Stimulated activated CD8-positive, alpha-beta memory T cell treated with anti-CD3 and anti-CD28 coated beads, Interleukin-7, amount 100 ng/mL, for 4 hours (primary cell): ENCODE measurements at places on chromosomes 5 and 9.

DNA sequence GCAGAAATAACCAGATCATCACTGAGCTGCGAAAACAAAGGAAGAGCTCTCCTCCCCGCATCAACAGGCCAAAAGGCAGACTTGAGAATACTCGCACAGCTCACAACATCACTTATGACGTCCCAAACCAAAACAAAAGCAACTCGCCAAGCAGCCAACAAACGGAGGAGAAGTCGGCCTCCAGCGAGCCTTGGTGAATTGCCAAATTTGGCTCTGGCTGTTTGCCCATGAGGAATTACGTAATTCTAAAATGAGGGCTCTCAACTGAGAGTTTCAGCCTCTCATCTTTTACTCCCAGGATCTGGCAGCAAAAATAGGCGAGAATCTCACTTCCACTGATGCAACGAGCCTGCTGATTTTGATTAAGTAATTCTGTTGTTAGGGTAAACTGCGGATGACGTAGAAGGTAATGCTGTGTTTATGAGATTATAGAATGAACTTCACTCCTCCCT is 51.7 kb upstream of the SEMA6A start:
- DNase-seq, result no peak

- no peak for DNase-seq
Measured at GRCh38 chr9:4887556-4887955, 94.8 kb downstream of the RCL1 start.

- DNase-seq, result no peak
Measured at GRCh38 chr5:145557345-145557744, 277.8 kb downstream of the PRELID2 start.

DNA sequence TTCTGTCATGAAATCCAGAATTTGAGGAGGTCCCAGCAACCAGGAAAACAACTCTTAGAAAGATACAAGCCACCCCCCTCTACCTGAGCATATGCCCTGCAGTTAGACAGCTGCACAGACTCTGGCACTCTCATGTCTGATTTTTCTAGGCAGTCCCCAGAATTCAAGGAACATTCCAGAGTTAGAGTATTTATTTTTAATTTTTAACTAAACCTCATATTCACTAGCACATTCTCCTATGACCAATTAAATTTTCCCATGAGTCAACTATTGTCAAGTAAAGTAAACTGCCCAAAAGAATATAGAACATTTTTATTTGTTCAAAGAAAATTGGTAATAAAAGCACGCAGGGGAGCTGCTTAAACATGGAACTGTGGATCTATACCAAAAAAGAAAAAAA is 490.5 kb upstream of the SEMA6A start:
- DNase-seq, result no peak

DNA sequence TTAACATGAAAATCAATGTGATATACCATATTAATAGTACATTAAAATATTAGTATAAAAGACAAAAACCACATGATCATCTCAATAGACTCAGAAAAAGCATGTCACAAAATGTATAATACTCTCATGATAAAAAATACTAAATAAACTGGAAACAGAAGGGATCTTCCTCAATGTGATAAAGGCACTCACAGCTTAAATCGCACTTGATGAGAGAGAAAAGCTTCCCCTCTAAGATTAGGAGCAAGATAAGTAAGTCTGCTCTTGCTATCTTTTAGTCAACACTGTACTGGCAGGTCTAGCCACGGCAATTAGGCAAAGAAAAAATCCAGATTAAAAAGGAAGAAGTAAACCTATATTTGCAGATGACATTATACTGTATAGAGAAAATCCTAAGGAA is 21.8 kb upstream of the MSH3 start:
- no peak for DNase-seq

DNA sequence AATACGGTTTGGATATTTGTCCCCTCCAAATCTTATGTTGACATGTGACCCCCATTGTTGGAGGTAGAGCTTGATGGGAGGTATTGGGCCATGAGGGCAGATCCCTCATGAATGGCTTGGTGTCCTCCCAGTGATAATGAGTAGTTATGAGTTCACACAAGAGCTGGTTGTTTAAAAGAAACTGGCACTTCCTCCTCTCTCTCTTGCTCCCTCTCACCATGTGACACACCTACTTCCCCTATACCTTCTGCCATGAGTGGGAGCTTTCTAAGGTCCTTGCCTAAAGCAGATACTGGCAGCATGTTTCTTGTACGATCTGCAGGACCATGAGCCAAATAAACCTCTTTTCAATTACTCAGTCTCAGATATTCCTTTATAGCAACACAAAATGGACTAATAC is 132.0 kb downstream of the PIK3R1 start:
- DNase-seq, result no peak

GRCh38 chr5:77218263-77218662 is 7.8 kb downstream of the PDE8B start:
- DNase-seq, result no peak

DNA sequence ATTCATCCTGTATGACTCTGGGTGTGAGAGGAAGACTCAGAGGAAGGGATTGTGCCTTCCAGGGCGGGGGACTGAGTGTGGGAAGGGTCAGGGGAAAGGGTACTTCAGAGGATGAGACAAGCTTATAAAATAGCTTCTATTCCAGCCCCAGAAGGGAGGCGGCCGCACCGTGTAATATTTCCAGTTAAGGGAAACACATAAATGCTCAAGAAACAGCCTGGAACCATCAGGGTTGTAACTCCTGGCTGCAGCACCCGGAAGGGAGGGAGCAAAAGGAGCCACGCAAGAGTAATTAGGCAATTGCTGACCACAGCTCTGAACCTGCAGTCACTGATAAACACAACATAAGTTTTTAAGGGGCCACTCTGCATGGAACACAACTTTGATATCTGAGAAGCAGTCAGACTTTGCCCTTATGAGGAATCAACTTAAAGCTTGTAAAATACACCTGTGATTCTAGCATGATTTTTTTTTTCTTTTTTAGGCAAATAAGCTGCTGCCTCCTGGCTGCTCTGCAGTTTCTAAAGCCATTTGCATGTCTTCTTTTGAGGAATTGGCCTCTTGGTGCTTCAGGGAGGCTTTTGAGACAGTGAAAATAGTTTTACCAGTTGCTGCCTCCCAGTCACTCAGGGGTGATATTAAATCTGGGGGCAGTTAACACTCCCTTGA is 382.7 kb downstream of the ENC1 start:
- no peak for DNase-seq

- DNase-seq, result no peak
Measured at GRCh38 chr9:13013991-13014883, 239.4 kb downstream of the LURAP1L start.

- DNase-seq, result no peak
Measured at GRCh38 chr5:56633950-56634349, 181.4 kb upstream of the MAP3K1 start.

DNA sequence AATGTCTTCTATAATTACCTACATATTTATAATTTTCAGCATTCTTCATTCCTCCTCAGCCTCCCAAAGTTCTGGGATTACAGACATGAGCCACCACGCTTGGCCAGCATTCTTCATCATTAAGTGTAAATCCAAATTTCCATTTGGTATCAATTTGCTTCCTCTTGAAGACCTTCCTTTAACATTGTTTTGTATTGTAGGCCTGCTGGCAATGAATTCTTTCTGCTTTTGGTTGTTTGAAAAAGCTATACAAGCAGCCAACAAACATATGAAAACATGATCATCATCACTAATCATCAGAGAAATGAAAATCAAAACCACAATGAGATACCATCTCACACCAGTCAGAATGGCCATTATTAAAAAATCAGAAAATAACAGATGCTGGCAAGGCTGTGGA is 56.4 kb downstream of the GCNT4 start:
- DNase-seq, result no peak

DNA sequence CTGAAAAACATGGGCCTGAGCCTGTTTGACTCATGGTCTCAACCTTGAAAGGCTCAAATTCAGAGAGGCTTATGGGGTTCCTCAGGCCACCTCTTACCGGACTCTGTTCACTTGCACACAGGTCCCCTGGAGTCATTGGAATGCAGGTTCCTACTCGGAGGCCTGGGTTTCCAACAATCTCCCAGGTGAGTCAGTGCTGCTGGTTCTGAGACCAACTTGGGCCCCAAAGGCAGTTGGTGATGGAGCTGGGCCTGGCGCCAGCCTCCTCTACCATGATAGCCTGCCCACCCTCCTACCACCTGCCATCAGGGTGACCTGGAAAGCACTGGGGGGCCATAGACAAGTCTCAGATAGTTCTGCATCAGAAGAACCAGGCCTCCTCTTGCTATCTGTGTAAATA is 188.4 kb downstream of the RGS3 start:
- DNase-seq, result no peak

- no peak for DNase-seq
Measured at GRCh38 chr5:124342027-124342471, 404.4 kb downstream of the ZNF608 start.

- no peak for DNase-seq
Measured at GRCh38 chr9:125332527-125332926, 70.9 kb downstream of the GAPVD1 start.

GRCh38 chr5:83281658-83282057 is 189.9 kb upstream of the VCAN start:
- no peak for DNase-seq

DNA sequence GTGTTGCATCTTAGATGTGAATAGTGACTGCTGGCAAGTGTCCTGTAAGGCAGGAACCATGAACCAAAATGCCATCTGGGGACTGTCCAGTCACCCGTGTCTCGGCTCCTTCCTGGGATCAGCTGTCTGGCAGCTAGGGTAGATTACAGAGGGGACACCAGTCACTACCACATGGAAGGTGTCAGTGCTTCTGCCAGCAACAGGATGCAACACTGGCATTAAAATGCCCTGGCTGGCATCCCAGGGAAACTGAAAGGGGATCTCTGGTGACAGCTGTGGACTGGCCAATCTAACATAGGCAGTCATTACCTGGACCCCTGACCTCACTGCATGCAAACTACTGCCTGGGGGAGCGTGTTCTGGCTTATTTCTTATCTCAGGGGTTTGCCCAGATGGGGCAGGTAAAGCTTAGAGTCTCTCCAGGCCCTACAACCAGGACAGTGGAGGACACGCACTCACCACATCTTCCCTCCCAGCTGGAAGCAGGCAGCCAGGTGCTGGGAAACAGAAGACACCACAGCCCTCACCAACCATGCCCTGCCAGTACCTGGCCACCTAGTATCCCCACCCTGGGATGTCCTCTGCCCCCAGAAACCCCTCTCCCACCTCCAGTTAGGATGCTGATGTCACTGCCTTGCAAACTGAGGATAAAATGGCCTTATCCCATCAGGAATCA is 83.8 kb downstream of the SEMA4D start:
- no peak for DNase-seq

- DNase-seq, result no peak
Measured at GRCh38 chr5:124956471-124957029, 210.1 kb upstream of the ZNF608 start.

DNA sequence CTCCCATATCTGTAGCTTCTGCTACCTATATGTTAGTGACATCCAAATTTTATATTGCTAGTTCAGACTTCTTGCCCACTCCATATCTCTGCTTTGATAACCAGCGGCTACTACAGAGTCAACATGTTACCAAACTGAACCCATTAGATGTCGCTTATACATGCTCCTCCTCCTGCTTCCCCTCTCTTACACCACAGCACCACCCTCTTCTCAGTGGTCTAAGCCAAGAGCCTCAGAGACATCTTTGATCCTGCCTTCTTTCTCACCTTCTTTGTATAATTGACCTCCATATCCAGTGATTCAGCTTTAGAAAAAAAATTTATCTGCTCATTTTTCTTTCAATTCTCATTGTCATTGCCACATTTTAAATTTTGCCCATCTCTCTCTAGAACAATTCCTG is 408.2 kb upstream of the TLE4 start:
- no peak for DNase-seq

DNA sequence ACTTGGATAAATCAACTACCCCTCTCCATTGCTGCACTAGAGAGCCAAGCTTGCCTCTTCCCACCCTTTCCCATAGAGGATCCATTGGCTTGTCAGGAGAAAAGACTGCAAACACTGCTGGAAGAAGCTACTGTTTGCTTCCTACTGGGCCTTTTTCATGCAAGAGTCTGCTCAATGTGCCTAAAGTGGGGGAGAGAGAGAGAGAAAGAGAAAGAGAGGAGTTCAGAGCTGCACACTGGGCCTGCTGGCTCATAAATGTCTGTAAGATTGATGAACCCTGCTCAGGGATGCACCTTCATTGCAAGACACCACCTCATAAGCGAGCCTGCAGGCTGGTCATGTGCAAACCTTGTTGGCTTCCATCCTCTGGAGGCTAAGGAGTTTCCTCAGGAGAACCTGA is 269.4 kb downstream of the ZNF608 start:
- DNase-seq, result no peak

DNA sequence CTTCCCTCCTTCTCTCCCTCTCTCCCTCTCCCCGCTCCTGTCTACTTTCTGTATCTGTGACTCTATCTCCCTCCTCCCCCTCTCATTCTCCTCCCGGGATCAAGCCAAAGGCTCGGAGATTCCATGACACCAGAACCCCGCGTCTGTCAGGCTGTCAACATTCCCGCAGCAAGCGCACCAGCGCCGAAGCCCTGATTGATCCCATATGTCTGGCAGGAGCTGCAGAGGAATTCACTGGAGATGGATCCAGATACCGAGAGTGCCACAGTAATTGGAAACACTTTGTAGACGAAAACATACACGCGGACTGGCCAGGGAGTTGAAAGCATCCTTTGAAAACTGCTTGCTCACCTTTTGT is 300 bp upstream of the SVEP1 start:
- DNase-seq, result no peak

- peak; percentile 11 for DNase-seq
Measured at GRCh38 chr5:75053304-75054133, 1.2 kb upstream of the GCNT4 start.

- no peak for DNase-seq
Measured at GRCh38 chr5:135881819-135882218, 13.8 kb downstream of the IL9 start.

- DNase-seq, result no peak
Measured at GRCh38 chr5:133238426-133239205, 186.8 kb downstream of the HSPA4 start.

DNA sequence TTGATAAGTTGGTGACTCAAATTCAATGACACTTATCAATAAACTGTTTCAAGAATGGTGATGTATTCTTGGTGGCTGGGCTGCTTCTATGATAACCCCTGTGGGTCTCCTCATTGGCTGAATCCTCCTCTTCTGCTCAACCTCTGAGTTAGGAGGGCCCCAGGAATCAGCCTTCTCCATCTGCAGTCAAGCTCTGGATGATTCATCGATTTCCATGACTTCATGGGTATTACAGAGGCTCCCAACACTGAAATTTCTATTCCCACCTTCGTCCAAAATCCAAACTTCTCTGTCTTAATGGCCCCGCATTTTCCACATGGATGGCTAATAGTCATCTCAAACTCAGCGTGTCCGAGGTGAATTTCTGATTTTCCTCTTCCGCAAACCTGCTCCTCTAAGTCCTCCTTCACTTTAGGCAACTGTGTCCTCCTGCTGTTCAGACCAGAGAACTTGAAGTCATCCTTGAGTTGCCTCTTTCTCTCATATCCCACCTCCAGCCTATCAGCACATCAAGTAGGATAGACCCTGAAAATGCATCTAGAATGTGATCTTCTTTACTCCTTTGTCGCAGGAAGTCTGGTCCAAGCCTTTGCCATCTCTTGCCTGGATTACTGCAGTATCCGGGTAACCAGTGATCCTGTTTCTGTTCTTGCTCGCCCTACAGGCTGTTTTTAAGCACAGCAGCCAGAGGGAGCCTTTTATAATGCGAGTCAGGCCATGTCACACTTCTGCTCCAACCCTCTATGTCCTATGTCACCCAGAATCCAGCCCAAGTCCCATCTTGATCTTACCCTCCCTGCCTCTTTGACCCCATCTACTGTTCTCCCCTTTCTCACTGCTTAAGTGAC is 41.4 kb upstream of the IL7R start:
- DNase-seq, result no peak

GRCh38 chr9:8284884-8285283 is 485.3 kb upstream of the DMAC1 start:
- no peak for DNase-seq
